ENCODE measurements at places on chromosomes 3 and 15. TPM values are rescaled to one million over a fixed set of nuclear protein-coding genes. Genes with fewer than 3 reads are reported as not detected.
A peak's percentile ranks its signal among the peaks of the same experiment; 100 is the strongest.

GRCh38 chr3:123371859-123372685 lies 76.8 kb downstream of the ADCY5 start:
- DNase-seq = no peak

DNA sequence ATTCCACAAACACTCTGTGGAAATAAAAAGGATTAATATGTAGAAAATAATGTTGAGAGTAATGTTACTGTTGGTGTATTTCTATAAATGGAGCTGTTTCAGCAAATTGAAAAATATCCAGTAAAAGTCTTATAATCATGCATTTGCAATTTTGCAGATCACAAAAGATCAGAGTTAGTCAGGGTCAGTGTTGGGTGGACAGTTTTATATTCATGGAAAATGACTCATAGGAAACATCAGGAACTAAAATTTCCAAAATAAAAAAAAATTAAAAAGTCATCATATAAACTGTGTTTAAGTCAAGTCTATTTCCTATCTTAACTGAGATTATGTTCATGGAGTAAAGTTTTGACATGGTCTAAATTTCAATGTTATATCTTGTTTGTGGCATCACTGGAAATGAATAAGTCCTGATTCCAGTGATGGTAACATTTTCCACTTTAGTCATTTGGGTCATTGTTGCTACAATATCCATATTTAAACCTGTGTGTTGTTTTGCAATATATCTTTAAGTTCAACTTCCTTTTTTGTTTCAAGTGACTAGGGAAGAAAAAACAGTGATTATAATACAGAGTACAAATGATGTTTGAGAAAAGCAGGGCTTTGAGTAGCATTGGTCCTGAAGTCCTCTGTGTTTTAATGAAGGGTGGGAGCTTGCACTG lies 37.8 kb downstream of the MITF start:
- DNase-seq = no peak

GRCh38 chr3:123491966-123492587 lies 43.2 kb upstream of the ADCY5 start:
- no peak for DNase-seq

GRCh38 chr15:42157981-42158765 lies 1.7 kb upstream of the PLA2G4F start:
- no peak for DNase-seq

- DNase-seq = no peak
Measured at GRCh38 chr3:66603151-66603611, 102.4 kb upstream of the LRIG1 start.

DNA sequence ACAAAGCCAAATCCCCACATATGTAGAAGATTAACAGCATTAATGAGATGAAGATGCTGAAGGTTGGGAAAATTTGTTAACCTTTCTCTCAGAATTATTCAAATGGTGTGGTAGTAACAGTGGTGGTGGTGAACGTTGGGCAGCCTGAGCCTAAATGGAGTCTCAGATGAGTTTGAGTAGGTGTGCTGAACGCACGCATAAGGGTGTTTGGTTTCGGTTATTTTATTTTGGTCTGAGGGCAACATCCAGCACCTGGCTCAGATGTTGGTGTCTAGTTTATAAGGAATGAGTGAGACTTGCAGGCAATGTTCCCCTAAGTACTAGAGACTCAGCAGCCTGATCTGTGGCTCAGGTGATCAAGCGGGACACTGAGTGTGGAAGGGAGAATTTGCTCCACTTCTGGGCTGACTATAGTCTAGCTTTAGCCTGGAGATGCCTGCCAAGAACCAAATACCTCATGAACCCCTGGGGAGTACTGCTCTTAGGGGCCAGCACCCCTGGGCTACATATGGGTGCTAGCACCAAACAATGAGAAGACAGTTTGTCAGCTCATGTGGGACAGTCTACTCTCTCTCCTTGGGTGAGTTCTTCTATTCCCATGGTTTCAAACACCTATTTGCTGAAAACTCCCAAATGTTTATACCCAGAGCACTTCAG lies 39.5 kb upstream of the ATP2C1 start:
- no peak for DNase-seq

GRCh38 chr3:69092030-69092516 lies 7.3 kb downstream of the ARL6IP5 start:
- DNase-seq = no peak

GRCh38 chr15:74826921-74827320 lies 494 bp downstream of the CPLX3 start:
- no peak for DNase-seq

- DNase-seq = no peak
Measured at GRCh38 chr15:60840306-60840702, 361.4 kb upstream of the ICE2 start.

DNA sequence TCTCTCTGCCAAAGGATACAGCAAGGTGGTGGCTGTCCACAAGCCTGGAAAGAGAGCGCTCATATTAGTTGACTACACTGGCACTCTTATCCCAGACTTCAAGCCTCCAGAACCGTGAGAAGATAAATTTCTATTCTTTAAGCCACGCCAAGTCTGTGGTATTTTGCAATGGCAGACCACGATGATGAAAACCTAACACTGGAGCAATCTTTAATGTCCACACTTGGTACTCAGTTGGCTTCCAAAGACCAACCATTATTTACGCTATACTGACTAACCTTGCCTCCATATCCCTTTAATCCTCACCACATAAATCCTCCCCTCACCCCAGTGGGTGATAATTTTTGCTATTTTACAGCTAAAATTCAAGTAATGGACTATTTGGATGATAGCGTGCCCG lies 16.9 kb upstream of the LACTB start:
- no peak for DNase-seq

DNA sequence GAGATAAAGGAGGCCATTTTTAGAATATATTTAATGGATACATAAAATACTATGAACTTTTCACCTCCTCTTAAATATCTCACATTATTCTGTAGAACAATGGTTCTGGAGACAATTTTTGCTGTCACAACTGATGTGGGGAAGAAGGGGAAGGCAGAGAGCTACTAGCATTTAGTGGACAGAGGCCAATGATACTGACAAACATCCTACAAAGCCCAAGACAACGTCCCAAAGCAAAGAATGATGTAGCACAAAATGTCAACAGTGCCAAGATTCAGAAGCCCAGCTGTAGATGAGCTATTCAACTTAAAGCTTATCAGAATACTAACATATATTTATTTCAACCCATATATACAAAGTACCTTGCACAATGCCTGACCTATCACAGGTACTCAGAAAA lies 1069.4 kb downstream of the ROBO1 start:
- no peak for DNase-seq

DNA sequence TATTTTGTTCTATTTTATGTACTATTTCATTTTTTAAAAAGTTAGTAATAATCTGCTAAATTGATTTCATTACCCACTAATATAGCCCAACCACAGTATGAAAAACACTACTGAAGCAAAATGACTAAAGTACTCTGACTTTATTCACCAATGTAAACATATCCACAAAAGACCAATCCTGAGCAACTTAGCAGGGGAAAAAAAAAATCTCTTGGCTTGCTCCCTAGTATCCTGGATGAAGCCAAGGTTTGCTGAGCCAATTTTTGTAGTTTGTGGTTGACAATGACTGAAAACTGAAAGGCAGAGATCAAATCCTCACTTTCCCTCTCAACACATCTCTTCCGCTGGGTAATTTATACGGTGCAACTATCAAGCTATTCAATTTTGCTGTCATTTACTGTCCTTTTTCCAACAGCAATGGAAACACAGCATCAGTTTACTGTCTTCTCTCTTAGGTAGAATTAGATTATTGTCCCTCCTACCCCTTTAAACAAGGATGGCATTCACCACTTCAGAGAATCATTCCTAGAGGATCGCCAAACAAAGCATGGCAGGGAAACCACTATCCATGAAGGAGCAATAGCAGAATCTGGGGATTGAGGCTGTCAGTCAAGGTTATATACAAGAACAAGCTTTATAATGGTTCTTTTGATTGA lies 149.7 kb downstream of the THRB start:
- DNase-seq = no peak

DNA sequence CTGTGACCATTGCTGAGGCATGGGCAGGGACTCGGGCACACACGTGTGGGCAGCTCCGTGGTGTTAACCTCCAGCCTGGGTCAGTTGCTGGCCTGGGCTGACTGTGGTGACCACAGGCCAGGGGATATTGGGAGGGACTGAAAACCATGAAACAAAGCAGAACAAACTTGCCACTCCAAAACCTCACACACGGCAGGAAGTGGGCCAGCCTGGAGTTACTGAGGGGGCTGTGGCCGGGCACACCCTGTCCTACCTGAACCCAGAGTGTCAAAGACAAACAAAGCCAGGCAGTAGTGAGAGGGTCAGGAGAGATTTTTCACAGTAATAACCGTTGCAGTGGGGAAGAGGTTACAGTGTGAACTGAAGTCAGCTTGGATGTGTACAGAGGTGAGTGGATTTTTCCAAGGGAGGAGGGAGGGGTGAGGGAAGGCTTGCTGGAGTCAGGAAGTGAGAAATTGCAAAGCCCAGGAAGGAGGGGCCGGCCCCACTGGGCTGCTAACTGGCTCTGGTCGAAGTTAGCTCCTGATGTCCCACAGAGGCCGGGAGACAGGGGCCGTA lies 40.0 kb upstream of the ATP10A start:
- DNase-seq = no peak

- no peak for DNase-seq
Measured at GRCh38 chr3:12371525-12372140, 82.8 kb downstream of the PPARG start.

- DNase-seq = peak; percentile 60
Measured at GRCh38 chr3:126180477-126181397, at the start of gene ALDH1L1. Gene ALDH1L1, minus strand, starts transcription at chr3:126180586. Its CDS starts 19,607 bp downstream, at chr3:126160979.

DNA sequence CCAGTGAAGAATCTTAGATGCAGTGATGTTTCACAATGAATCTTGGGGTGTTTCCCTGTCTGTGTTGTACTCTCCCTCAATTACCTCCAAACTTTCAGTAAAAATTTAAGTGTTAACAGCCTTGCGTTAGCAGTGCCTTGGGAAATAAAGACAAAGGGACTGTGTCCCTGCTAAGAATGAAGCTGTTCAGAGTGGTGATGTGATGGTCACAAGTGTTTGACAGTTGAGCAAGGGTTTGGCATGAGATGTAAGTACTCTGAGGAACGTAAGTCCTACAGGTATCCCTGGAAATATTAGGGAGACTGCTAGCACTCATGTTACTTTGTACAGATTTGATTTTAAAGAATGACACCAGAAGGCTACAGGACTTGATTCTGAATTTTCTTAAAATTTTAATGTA lies 304.3 kb upstream of the DPH6 start:
- no peak for DNase-seq

GRCh38 chr15:50128266-50128665 lies 9.2 kb upstream of the ATP8B4 start:
- DNase-seq = no peak

The SIDT1 gene
- 3.8 TPM for polyA plus RNA-seq

The SAXO2 gene
- 8.0 TPM for polyA plus RNA-seq

The CCDC39 gene
- polyA plus RNA-seq = 9.8 TPM

The OSBPL10 gene
- 22.9 TPM for polyA plus RNA-seq

The MUSTN1 gene
- polyA plus RNA-seq = 0.38 TPM

The ESYT3 gene
- 3.1 TPM for polyA plus RNA-seq

The SEC61A1 gene
- polyA plus RNA-seq = 175 TPM

The RASGRP1 gene
- 15.1 TPM for polyA plus RNA-seq

The NXPE3 gene
- polyA plus RNA-seq = 7.7 TPM

The ANKUB1 gene
- polyA plus RNA-seq = 0.52 TPM

The LTF gene
- polyA plus RNA-seq = 1.7 TPM

The CIDEC gene
- polyA plus RNA-seq = not detected

The KBTBD12 gene
- 1.5 TPM for polyA plus RNA-seq

The SEC22C gene
- polyA plus RNA-seq = 49.7 TPM

The ARL6 gene
- polyA plus RNA-seq = 18.1 TPM
